ENCODE measurements at places on chromosomes 2 and 18. TPM values are rescaled to one million over a fixed set of nuclear protein-coding genes. Genes with fewer than 3 reads are reported as not detected.

Gene PPM1B
- 35.1 TPM for total RNA-seq

Gene LRATD1
- total RNA-seq = 3.5 TPM

Gene ALPG
- not detected for total RNA-seq

Gene ACKR3
- total RNA-seq = not detected

Gene ZNF804A
- total RNA-seq = 11.5 TPM

Gene PID1
- total RNA-seq = 5.7 TPM

Gene CNRIP1
- total RNA-seq = 31.3 TPM

Gene SOX11
- total RNA-seq = 0.66 TPM

Gene DSG4
- total RNA-seq = not detected

Gene GALNT13
- 0.87 TPM for total RNA-seq

Gene CFAP210
- not detected for total RNA-seq

Gene SH3BP4
- total RNA-seq = 43.1 TPM

Gene CD207
- total RNA-seq = not detected

Gene CIDEA
- 12.1 TPM for total RNA-seq

Gene NDUFV2
- total RNA-seq = 80.6 TPM

Gene SCN1A
- total RNA-seq = 0.11 TPM

Gene COL4A3
- 0.25 TPM for total RNA-seq

Gene LTBP1
- total RNA-seq = 502 TPM

Gene IL1RL1
- 0.77 TPM for total RNA-seq

Gene TBR1
- not detected for total RNA-seq

Gene LBX2
- total RNA-seq = 2.0 TPM

Gene SERPINB11
- not detected for total RNA-seq

Gene FOXD4L1
- 0.12 TPM for total RNA-seq

Gene DPP10
- total RNA-seq = not detected

Gene SCN3A
- total RNA-seq = 0.12 TPM

Gene IL1A
- 0.12 TPM for total RNA-seq
